Dorsolateral prefrontal cortex (tissue), 122 donors: ENCODE measurements at places on chromosomes 5 and 9.

DNA sequence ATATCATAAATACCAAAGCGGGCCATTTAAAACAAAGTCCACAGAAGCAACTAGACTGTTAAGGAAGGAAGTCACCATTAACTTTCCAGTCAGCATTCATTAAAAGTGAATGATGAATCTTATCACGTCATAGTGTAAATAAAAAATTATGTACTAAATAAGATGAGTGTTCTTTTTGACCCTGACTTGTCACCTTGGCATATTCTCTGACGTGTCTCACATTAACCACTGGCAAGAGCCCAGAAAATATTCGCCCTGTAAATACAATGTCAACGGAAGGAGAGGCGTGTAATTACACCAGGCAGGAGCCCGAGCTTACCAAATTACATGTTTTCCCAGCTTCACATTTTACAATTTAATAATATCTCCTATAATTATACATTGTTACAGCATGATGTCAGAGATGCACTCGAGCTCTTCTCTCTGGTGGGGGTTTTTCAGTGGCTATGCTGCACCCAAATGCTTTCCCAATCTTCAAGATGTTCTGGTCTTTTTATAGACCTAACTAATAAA is 29.3 kb upstream of the UBE2QL1 start:
- no peak for DNase-seq

DNA sequence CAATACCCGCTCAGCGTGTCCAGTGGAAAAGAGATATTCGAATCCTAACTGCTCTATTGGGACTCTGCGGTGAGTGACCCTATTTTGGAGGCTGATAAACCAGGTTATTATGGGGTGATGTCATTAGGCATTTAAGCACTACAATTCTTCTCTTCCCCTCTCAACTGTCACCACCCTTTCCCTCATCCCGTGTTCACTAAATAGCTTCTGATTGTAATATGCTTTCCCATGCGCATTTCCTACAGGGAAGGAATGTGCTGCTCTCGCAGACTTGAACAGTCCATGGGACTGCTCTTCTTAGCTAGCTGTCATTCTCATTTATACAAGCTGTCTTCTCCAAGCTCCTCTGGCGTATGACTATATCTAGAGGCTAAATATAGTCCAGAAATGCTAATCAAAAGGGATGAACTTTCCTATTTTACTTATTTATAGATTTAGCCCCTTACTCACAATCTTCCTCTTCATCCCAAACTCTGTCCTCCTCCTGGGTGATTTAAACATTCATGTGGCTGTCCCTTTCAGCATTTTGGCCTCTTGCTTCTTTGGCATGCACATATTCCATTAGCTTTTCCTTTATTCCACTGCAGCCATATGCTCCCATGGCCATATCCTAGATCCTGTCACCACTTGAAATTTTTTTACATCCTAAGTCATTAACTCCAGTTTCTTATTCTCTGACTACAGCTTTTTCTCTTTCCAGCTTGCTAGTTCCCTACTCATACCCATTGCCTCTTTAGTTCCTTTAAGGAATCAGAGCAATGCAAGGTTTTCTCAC is 39.6 kb upstream of the CSNK1G3 start:
- DNase-seq: no peak

- DNase-seq: no peak
These were observed 113.7 kb upstream of the HAPLN1 start for GRCh38 chr5:83834306-83834705.

DNA sequence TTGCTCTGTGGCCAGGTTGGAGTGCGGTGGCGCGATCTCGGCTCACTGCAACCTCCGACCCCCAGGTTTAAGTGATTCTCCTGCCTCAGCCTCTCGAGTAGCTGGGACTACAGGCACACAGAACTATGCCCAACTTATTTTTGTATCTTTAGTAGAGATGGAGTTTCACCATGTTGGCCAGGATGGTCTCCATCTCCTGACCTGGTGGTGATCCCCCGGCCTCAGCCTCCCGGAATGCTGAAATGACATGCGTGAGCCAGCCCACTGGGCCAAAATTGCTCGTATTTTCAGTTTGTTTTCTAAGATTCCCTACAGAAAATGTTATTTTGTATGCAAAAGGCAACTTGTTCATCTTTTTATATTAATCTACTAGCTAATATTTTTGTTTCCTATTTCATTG is 782.6 kb downstream of the TLE1 start:
- no peak for DNase-seq

- DNase-seq: no peak
These were observed 251.8 kb downstream of the CWC27 start for GRCh38 chr5:65020492-65020891.

GRCh38 chr5:150352244-150353031 is 5.1 kb upstream of the TCOF1 start:
- DNase-seq: no peak
